ENCODE measurements at places on chromosomes 5 and 9. TPM values are rescaled to one million over a fixed set of nuclear protein-coding genes. Genes with fewer than 3 reads are reported as not detected.
A peak's percentile ranks its signal among the peaks of the same experiment; 100 is the strongest.

The ADAMTS6 gene
- total RNA-seq = 3.0 TPM

The CDO1 gene
- 12.8 TPM for total RNA-seq

The SPATA31C1 gene
- not detected for total RNA-seq

The PHF2 gene
- total RNA-seq = 39.1 TPM

The PCDHA1 gene
- total RNA-seq = not detected

The ANKRD18A gene
- total RNA-seq = 4.3 TPM

- H3K4me3 ChIP-seq = no peak overlapping the region
- peak; percentile 49 for DNase-seq
- peaks cover 12% of the 10 kb centered on the region for H3K4me1 ChIP-seq
- H3K36me3 ChIP-seq = no peaks in the 10 kb centered on the region
- no peaks in the 10 kb centered on the region for H3K27me3 ChIP-seq
- H3K27ac ChIP-seq = no peak overlapping the region
Measured at GRCh38 chr5:65100911-65101631, 332.3 kb downstream of the CWC27 start.

GRCh38 chr9:136010615-136011361, 49.6 kb upstream of the UBAC1 start:
- peak overlapping the region; percentile 81 for H3K27ac ChIP-seq
- H3K36me3 ChIP-seq = peaks cover 42% of the 10 kb centered on the region
- H3K4me1 ChIP-seq = peaks cover 55% of the 10 kb centered on the region
- peak; percentile 50 for DNase-seq

DNA sequence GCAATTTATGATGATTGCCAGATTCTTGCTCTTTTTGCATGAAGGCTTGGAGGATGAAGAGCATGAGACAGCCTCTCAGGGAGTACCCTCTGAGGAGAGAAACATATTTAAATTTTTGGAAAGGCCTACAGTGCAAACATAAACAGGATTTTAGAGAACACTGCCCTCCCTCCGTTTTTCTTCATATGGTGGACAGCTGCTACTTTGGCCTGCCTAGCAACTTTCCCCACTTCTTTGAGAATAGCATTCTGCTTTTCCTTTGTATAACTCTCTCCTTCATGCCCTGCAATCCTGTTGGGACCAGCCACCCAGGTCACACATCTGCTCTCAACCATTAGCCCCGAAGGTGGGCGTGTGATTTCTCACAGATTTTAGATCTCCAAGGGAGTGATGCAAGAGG, 20.5 kb upstream of the TXN start:
- DNase-seq = no peak
- H3K4me3 ChIP-seq = no peak overlapping the region
- H3K27me3 ChIP-seq = no peaks in the 10 kb centered on the region
- H3K27ac ChIP-seq = no peak overlapping the region

GRCh38 chr5:82549263-82549662, 271.1 kb upstream of the RPS23 start:
- H3K4me1 ChIP-seq = no peaks in the 10 kb centered on the region
- no peak for DNase-seq
- no peak overlapping the region for H3K4me3 ChIP-seq

DNA sequence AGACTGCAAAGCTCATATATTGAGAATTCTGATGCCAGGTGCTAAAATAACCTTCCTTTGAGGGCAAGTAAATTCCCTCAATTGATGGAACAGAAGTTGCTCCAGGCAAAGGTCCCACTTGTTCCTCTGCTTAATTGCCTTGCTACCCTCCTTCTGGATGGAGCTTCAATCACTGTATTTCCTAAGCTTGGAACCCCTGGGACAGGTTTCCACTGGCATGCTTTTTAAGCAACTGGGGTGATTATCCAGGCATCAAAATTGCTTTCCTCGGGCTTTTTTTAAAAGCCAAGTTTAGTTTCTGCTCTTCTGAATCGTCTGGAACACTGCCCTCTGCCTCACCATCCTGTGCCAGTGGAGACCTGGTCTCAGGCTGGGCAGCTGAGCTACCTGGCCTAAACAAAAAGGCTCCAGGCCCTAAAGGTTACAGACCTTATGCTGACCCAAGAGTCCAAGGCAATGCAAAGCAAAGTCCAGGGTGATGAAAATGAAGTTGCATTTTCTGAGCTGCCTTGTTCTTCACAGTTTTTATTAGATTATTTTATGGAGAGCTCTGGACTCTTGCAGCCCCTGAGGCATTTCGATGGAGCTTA, 167.9 kb upstream of the CD180 start:
- H3K27ac ChIP-seq = no peak overlapping the region
- no peaks in the 10 kb centered on the region for H3K36me3 ChIP-seq
- no peaks in the 10 kb centered on the region for H3K27me3 ChIP-seq
- H3K4me3 ChIP-seq = no peak overlapping the region

GRCh38 chr5:29214839-29215238, 1978.6 kb upstream of the CDH6 start:
- no peaks in the 10 kb centered on the region for H3K36me3 ChIP-seq
- no peaks in the 10 kb centered on the region for H3K27me3 ChIP-seq
- no peak overlapping the region for H3K27ac ChIP-seq
- H3K4me1 ChIP-seq = no peaks in the 10 kb centered on the region
- DNase-seq = no peak
- H3K4me3 ChIP-seq = no peak overlapping the region

GRCh38 chr9:72465593-72465984, 55.8 kb upstream of the TMC1 start:
- peaks cover 4% of the 10 kb centered on the region for H3K4me1 ChIP-seq
- H3K4me3 ChIP-seq = no peak overlapping the region
- no peaks in the 10 kb centered on the region for H3K27me3 ChIP-seq
- no peak overlapping the region for H3K27ac ChIP-seq
- H3K36me3 ChIP-seq = no peaks in the 10 kb centered on the region

GRCh38 chr5:36573438-36573837, 33.0 kb upstream of the SLC1A3 start:
- H3K4me3 ChIP-seq = no peak overlapping the region
- H3K27me3 ChIP-seq = no peaks in the 10 kb centered on the region
- no peak overlapping the region for H3K27ac ChIP-seq
- H3K4me1 ChIP-seq = no peaks in the 10 kb centered on the region
- no peaks in the 10 kb centered on the region for H3K36me3 ChIP-seq

DNA sequence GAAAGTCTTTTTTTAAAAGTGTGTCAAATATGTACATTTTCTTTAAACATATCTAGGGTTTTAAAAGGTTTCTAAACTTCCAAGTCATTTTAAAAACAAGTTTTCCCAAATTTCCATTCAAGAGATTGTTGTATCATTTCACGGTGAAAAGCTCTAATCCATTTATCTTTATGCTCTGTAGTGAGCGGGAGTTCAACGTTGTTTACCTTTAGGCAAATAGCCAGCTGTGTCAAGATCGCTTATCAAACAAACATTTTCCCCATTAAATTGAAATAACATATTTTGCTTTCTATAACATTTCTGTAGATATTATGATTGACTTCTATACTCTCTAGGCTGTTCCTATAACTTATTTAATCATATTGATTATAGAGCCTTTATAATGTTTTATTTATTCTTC, 75.1 kb downstream of the CTSL start:
- H3K27me3 ChIP-seq = peaks cover 3% of the 10 kb centered on the region
- H3K27ac ChIP-seq = no peak overlapping the region
- no peaks in the 10 kb centered on the region for H3K4me1 ChIP-seq
- DNase-seq = no peak
- no peaks in the 10 kb centered on the region for H3K36me3 ChIP-seq

- peak; percentile 93 for DNase-seq
- peak overlapping the region; percentile 71 for H3K4me3 ChIP-seq
- peaks cover 40% of the 10 kb centered on the region for H3K4me1 ChIP-seq
Measured at GRCh38 chr9:14314929-14315874, 1.3 kb upstream of the NFIB start.

DNA sequence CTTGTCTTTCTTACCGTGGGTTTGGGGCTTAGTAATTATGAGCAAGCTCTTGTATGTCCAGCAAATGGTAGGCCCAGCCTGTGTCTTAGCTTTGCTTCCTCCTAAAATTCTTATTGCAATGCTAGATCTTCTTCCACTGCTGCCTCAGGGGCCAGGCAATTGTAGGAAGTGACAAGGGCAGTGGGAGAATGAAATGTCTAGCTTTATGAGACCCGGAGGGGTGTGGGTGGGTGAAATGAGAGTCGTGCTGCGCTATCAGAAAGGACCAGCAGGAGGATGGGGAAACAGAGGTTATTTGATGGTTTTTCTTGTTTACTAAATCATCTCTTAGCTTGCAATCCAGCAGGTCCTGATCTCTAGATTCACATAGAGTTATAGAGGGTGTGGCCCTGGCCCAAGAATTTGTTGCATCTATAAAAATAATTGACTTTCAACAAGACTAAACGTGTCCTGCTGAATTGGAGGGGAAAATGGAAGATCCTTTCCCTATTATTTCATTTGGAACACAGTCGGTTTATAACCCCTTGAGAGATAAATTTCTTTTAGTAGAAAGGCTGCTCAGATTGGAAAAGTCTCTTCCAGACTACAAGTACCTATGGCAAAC, 43.7 kb downstream of the ZNF366 start:
- no peak overlapping the region for H3K4me3 ChIP-seq
- peak overlapping the region; percentile 32 for H3K27ac ChIP-seq
- H3K36me3 ChIP-seq = no peaks in the 10 kb centered on the region
- DNase-seq = no peak
- no peaks in the 10 kb centered on the region for H3K27me3 ChIP-seq
- peaks cover 19% of the 10 kb centered on the region for H3K4me1 ChIP-seq
